ENCODE measurements at places on chromosomes 5 and 9.

DNA sequence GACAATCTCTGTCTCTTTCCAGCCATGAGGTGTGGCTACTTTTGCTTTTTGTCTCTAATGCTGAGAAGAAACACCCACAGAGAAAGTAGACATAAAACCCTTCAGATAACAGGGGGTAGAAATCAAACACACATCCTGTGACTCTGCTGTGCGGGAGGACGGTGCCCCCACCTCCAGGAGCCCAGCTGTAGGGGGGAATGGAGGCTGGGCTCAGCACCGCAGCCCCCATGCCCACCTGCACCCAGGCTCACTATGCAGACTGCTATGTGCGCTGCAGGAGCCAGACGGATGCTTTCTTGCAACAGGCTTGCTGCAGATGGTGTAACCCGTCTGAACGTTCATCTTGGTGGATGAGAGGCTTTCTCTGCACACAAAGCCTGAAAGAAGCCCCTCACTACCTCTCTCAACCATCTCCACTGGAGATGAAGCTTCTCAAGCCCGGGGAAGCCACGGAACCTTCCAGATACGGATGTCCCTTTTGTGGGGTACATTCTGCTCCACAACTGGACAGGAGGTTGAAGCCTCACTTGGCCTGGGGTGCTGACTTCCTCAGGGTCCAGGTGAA, 207.2 kb downstream of the GADD45G start:
- DNase-seq, result no peak

- no peak for DNase-seq
These were observed 6.2 kb upstream of the CERCAM start for GRCh38 chr9:128414461-128414860.

DNA sequence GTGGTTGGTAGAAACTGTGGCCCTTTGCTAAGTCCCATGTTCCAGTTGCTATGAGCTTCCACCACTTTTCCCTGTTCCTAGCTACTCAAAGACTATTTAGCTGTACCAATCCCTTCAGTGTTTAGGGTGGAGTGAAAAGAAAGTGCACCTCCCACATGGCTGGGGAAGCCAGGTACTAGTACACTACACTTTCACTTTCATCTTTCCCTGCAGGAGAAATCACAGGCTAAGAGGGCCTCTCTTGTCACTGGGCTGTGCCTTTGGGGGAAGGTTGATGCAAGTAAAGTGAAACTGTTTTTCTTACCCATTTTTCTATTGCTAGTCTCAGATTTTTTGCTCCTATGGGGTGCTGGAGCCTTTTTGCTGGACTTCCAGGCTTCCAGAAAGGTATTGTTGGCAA, 33.5 kb upstream of the CKS2 start:
- no peak for DNase-seq

DNA sequence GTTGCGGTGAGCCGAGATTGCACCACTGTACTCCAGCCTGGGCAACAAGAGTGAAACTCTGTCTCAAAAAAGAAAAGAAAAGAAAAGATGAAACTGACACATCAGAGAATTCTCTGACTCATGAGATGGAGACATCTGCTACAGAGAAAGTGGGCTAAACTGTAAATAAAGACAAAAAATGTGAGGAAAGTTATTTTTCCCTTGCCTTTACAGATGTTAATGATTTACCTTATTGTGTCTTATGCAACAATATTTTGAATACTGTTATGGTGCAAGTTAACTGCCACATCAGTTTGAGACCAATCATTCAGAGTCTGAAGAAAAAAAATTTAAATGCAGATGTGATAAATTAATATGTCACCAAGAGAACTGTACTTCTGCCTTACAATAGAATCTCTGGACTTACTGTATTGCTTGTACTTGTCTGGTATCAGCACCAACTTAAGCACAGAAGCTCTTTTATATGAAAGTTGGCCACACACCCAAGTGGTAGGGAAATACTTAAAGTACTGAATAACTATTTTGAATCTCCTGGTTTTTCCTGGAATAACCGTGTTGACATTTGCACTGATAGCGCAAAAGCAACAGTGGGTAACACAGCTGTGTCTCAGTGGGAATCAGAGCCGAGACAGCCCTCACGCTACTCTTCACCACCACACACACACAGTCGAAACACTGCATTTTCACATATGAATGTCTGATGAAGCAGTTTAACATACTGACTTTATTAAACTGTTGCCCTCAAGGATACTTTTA, 169.9 kb downstream of the FANCC start:
- DNase-seq, result no peak

DNA sequence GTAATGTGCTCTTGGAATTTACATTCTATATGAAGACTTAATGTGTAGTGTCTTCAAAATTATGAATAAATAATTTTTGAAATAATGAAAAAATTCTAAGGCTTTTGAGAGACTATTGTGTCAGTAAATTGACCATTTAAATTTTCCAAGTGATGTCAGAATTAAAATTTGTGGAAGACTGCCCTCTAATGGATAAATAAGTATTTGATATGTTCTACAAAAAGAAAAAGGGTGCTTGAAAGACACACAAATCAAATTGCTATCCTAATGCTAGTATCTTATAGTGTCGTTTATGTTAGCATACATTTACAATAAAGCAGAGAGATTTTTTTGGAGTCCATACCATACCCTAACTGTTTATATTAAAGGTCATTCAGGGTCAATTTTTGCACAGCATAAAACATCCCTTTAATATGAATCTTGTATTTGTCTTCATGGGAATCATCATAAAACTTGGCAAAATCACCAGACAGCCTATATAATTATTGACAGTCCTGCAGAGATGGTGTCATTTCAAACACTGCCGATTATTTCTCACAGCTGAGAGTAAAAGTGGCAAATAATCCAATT, 120.8 kb upstream of the SLC27A6 start:
- DNase-seq, result peak; percentile 53

DNA sequence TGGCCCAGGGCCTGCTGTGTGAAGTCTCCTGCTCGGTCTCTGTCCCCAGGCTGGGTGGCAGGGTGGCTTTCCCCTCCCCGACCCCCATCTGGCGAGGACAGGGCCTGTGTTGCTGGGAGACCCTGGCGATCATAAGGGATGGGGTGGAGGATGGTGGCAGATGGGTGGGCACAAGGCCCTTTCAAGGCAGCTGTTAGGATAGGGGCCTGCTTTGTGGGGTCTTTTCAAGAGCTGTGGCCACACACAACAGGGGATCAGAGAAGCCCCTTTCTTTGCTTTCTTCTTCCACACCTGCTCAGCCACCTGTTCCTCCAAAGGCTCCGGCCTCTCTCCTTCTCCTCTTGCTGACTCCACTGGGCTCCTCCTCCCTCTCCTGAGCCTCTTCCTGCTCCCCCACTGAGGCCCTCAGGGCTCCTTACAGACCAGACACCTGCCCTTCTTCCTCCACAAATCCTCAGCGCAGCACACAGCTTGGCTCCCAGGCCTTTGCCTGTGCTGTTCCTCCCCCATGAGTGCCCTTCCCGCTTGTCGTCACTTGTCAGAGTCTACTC, 15.0 kb upstream of the NEURL1B start:
- no peak for DNase-seq

GRCh38 chr5:135449644-135450043, 2.5 kb upstream of the DCANP1 start:
- no peak for DNase-seq

- peak; percentile 11 for DNase-seq
These were observed 706.6 kb upstream of the RGMB start for GRCh38 chr5:98066910-98067309.

- no peak for DNase-seq
These were observed 13.6 kb downstream of the MCCC2 start for GRCh38 chr5:71600783-71601182.

GRCh38 chr9:4422495-4422894, 67.8 kb upstream of the SLC1A1 start:
- DNase-seq, result no peak

GRCh38 chr5:1230551-1230950, 5.4 kb downstream of the SLC6A18 start:
- no peak for DNase-seq

- DNase-seq, result peak; percentile 39
These were observed 231.0 kb downstream of the CDK5RAP2 start for GRCh38 chr9:120348951-120349429.

- DNase-seq, result no peak
These were observed 5.1 kb upstream of the ELAVL2 start for GRCh38 chr9:23830929-23831730.

DNA sequence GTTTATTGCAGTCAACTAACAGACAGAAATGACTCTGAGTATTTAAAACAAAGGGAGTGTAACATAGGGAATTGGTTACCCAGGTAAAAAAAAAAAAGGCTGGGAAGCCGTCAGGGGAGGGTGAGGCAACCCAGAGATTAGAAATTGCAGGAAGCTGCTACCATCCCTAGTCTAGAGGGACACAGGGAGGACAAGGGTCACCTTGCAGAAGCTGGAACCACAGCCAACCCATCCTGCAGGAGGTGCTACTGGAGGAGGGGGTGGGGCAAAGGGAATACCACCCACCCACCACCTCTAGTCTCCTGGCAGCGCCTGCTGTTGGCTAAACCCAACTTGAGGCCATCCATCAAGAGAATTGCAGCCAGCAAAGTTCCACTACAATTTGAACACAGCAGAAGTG, 6.5 kb downstream of the CAST start:
- no peak for DNase-seq

All from endothelial cell of umbilical vein (primary cell).